ENCODE measurements at places on chromosomes 2 and 18.
A peak's percentile ranks its signal among the peaks of the same experiment; 100 is the strongest.

DNA sequence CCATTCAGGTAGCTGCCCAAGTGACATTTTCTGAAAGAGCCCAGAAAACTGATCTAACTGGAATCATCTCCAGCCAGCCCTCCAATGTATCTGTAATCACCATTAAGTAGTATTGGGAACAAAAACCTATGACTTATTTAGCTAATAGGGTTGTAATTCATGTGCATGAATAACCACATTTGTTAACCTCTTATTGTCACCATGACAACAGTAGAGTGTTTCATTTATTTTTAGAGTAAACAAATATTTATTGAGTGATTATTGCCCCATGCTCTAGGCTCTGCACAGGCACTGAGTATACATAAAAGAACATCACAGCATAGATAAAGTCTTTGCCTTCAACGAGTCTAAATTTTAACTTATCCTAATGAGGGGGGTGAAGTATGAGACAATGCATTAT is 265.4 kb upstream of the UBE2E3 start:
- no peak for DNase-seq

DNA sequence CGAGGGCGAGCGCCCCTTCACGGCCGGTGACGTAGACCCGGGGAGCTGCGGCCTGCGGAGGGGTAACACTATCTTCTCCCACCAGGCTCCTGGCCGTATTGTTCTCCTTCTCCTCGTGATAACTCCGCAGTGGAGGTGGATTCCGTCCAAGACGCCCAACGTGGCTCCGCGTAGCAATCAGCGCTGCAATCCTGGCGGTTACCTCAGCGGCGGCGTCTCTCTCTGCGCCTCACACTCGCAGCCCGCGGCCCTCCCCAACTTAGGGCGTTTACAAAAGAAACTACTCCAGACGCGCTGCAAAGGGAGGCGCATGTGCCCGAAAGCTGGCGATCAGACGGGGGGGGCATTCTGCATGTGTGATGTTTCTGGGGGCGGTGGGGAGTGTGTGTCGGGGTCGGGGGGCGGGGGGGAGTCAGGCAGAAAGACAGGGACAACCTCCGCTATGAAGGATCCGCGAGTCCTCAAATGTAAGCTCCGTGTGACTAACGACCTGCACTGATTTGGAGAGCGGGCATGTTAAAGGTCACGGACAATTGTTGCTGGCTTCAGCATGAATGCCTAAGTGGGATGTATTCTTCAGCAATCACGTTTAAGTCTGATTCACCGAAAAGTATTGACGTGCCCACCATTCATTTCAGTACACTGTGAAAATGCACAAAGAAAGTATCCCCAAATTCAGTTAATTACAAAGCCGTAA is 1.3 kb upstream of the ZNF516 start:
- peak; percentile 79 for DNase-seq

DNA sequence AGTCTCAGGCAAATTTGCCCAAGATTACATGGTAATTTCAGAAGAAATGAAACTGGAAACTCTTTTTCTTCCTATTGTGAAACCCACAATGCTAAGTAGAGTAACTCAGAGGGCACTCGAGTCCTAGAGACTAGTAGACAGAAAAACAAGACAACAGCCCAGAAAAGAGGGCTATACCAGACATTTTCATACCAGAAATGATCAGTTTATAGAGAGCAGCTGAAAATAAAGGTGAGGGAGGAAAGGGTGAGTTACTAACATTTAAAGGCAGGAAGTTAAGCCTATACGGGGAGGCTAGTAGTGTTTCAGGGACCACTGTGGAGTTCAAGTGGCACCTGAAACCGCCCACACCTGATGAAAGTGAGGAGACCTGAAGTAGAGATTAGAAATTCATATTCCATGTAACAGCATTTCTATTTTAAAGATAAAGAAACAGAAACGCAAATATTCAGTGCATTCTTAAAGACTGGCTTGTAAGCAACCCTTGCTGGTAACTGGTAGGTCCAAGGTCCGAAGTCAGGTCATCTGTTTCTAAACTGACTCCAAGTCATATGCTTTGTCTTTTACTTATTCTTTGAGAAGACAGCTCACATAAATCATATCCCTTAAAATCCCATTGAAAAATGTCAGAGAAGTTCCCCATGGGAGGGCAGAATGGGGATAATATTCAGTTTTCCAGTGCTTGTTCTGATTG is 145.1 kb upstream of the ITGB6 start:
- no peak for DNase-seq

- DNase-seq: no peak
Observed at GRCh38 chr2:165547900-165548299, 78.4 kb downstream of the CSRNP3 start.

- DNase-seq: no peak
Observed at GRCh38 chr2:31989946-31990345, 20.9 kb downstream of the MEMO1 start.

DNA sequence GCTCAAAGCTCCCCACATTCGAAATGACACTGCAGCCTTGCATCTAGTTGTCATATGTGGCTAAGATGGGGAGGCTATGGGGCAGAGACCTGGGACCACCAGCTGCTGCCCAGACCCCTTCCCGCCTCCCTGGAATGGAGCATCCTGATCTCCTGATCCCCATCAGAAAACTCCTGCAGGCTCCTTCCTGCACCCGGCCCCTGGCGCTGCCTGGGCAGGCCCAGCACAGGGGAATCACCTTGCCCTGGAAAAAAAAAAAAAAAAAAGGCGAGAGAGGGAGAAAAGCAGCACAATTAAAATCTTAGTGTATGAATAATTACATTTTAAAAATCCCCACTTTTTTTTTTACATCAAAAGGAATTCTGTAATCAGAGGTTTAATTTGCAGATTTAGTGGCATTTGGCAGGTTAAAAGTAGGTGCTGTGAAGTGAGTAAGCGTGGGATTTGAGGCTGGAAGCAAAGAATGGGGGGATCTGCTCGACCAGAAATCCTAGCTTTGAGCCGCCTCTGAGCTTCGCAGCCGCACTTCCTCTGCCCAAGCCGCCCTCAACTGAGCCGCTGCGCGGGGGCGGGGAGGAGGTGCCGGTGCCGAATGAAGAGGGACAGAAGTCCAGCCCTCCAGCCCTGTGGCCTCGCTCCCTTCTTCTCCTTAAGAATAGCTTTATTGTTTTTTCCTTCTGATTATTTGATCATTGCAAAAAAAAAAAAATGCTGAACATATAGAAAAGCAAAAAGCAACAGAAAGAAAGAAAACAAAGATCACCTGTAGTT is 30.0 kb downstream of the THNSL2 start:
- DNase-seq: no peak

- no peak for DNase-seq
Observed at GRCh38 chr2:96407919-96408550, 72.5 kb downstream of the NCAPH start.

GRCh38 chr18:70028084-70028483 is 80.4 kb upstream of the CD226 start:
- no peak for DNase-seq

DNA sequence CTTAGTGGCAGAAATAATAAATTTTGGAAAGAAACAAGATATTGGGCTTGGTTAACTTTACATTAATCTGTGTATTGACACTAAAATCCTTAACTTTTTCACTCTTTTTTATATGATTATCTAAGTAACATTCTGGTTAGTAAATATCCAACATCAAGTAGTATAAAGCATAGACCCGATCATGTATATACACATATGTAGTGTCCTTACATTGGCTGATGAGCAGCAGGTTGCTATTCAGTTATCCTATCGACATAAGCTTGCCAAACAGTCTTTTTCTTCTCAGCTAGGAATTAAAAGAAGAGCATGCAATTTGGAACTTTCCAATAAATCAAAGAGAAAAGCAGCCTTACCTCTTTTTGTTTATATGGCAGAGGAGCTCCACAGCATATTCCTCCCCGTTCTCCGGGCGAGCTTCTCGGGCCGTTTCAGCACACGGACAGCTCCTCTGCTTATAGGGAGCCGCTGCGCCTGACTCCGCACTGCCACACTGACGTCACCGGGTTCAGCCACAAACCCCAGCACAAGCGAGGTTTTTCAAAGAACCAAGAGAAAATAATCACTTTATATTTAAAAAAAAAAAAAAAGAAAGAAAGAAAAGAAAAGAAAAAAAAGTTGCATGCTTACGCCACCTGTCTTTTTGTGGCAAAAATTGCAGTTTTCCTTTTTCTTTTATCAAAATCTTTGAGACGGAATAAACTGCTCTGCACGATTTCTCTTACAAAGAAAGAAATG is at the start of gene SCG2:
Gene SCG2 (minus strand): TSS at position 430 of the 735 bp plus-strand sequence. CDS start 3,079 bp downstream, outside the sequence.
- DNase-seq: peak; percentile 95

GRCh38 chr2:225501022-225501421 is 101.5 kb downstream of the NYAP2 start:
- DNase-seq: no peak

DNA sequence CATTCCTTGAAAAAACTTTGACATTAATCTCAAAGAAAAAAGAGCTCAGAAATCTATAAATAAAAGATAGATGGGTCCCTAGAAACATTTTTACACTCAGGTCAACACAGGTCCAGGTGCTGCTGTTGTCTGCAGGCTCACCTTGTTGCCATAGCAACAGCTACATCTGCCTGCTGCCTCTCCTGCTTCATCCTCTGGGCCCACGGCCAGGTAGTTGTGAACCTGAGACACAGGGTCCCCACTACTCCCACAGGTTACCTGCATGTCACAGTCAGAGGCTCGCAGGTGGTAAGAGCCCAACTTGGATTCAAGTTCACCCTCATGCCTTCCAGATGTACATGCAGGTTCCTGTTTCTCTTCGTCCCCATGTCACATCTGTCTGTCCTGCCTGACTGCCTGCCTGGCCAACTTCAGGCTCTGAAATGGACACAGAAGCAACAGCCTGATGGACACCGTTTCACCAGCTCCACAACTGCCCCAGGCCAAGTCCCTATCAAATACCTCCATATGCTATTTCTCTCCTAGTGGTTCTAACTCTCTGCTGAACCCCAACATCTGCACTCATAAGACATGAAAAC is 88.3 kb upstream of the SALL3 start:
- DNase-seq: no peak

GRCh38 chr2:42513252-42513918 is 19.6 kb upstream of the KCNG3 start:
- DNase-seq: no peak

GRCh38 chr18:57728941-57729511 is 74.1 kb downstream of the ATP8B1 start:
- no peak for DNase-seq

DNA sequence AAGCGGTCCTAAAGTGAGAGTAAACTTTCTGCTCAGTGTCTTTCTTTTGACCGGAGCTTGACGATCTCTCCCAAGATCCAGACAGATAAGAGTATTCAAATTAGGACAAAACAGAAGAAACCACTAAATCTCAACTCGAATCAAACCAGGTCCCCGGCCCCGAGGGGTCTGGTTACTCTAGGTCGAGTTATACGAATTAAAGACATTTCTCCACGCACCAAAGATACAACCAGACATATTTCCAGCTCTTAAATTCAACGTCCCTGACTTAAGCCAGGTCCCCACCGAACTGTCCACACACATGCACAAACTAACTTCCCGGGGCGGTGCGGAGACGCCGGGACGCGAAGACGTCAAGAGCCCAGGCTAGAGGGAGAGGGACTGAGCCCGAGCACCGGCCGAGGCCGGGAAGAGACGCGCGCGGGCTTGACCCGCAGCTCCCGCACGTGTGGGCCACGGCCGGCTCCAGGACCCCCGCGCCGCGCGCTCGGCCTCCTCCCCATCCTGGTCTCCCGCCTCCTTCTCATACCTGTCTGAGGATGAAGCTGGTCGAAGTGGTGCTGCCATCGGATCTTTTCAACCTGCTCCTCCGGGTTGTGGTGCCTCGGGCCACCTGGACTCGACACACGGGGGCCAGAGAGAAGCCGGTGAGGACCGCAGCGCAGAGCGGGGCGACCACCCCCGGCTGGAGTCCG is 896 bp downstream of the CACNB4 start:
- DNase-seq: peak; percentile 43

DNA sequence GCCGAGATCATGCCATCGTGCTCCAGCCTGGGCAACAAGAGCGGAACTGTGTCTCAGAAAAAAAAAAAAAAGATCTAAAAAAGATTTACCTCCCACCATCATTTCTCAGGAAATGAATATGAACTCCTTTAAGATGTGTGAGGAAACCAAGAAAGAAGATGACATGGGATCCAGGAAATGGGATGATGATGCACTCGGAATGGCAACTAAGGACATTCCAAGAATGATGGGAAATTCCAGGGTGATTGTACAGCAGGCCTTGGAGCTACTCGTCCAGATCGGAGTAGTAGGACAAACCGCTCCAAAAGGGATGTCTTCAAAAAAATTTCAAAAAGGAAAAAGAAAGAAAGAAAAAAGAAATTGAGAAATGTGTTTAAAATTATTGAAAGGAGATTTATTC is 84.9 kb upstream of the PMAIP1 start:
- no peak for DNase-seq

DNA sequence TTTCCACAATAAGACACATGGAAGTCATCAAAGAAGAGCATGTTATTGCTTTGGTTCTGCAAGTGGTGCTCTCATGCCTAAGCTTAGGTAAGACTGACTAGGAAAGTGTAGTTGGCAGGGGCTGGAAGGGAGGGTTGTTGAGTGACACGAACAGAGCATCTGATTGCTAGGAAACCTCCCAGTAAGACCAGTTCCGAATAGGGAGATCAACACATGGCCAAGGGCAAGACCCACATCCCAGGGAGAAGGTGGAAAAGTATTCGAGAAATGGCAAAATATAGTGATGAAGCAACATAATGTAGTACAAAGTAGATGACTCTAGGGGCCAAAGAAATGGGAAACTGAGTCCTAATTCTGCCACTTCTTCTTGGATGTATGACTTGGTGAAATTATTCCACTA is 33.8 kb upstream of the FMNL2 start:
- no peak for DNase-seq

GRCh38 chr2:121567957-121568409 is 37.3 kb downstream of the RNU4ATAC start:
- no peak for DNase-seq

GRCh38 chr18:48294899-48295585 is 114.1 kb downstream of the ZBTB7C start:
- no peak for DNase-seq

All from NCI-H2227 treated with DMSO at 0.1 percent for 48 hours (cell line).